ENCODE measurements at places on chromosomes 11 and 22.

DNA sequence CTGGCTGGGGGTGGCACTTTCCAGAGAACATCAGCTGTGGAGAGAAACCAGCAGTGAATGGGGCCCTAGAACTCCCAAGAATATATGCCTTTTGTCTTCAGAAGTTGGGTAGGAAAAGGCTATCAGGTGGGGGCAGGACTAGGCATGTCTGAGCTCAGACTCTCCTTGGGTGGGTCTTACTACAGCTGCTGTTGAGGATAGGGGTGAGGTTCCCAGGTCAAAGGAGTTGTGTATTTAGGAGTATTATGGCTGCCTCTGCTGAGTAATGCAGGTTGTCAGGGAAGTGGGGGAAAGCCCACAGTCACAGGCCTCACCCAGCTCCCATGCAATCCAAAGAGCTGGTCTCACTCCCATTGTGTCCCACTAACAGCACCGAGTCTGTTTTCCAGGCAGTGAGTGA is 26.1 kb downstream of the SLC22A9 start:
- DNase-seq = no peak

- no peak for DNase-seq
Observed at GRCh38 chr22:49268924-49269323, 558.7 kb downstream of the BRD1 start.

- DNase-seq = no peak
Observed at GRCh38 chr11:121437018-121437685, 15.0 kb upstream of the SORL1 start.

DNA sequence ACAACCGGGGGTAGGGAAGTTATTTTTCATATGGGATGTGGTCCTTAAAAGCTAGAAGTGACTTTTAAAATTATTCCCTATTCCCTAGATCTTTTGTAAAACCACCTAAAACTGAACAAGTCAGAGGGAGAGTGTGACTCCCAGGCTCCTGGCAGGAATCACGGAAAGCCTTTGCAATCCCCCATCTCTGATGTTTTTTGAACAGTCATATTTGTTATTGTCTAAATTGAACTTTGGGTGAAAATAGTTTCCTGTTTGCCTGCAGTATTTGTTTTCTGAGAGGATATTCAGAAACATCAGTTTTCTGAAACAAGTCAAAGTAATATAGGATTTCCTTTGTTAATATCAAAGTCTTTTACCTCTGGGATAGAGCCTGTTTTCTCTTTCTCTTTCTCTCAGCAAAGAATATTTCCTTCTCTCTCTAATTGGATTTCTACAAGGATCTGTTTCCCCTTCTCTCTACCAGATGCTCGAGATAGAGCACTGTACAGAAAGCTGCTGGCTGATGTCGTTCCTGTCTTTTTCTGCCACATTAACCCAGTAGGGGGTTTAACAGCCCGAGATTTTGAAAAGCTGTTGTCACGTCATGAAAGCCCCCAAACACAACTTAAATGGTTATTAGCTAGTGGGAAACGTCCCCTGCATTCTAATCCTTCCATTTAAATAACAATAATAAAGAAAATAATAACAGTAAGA is 132.2 kb upstream of the PITPNB start:
- DNase-seq = no peak

- no peak for DNase-seq
Observed at GRCh38 chr11:71465054-71465453, 12.1 kb downstream of the NADSYN1 start.

DNA sequence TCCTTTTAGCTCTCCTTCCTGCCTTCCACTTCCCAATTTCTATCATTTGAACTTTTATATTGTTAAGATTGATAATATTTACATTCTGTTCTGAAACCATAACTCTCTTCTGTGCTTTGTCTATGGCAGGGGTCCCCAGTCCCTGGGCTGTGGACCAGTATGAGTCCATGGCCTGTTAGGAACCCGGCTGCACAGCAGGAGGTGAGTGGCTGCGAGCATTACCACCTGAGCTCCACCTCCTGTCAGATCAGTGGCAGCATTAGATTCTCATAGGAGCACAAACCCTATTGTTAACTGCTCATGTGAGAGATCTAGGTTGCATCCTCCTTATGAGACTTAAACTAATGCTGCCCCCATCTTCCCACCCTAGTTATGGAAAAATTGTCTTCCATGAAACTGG is 48.4 kb upstream of the HEPHL1 start:
- DNase-seq = no peak

DNA sequence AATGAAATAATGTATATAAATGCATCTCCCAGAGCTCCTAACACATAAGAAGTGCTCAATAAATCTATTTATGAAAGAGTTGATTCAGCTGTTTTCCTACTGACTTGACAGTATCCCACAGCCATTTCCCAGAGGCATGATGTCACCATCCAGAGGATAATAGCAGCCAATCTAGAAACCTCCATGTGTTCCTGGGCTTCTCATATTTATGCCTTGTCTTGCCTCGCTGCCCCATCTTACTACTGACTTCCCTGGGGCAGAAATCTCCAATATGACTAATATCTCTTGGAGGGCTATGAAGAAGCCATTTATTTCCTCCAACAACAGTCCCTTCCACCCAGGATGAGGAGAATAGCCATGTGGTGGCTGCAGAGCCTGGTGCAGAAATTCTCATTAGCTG is 115.4 kb upstream of the NAV2 start:
- DNase-seq = no peak

Measured in left forelimb (tissue), 1 donor.